ENCODE measurements at places on chromosomes 11 and 22.

DNA sequence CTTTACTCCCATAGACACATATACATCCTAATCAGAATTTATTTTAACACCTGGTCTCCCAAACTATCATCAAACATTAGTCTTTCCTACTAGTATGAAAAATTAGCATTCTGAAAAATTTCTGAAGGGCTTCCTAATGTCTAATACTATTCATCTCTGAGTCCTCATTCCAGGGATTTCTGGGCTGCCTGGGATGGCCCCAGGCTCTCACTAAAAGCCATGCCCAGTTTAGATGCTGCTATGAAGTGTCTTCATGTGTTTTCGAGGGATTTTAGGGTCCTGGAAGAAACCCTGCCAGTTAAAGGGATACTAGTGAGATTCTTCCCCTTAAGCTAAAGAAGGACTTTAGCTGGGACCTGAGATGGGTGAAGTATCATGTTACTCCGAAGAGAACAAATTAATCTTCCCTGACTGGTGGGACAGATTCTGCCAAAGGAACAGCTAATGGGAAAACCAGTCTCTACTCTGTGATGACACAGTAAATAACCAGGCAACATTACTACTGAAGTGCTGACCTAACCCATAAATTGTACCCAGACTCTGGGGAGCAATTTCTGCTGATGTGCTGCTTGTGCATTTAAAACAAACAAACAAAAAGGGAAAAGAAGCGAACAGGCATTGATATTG, 342.6 kb downstream of the SOX6 start:
- DNase-seq = no peak

DNA sequence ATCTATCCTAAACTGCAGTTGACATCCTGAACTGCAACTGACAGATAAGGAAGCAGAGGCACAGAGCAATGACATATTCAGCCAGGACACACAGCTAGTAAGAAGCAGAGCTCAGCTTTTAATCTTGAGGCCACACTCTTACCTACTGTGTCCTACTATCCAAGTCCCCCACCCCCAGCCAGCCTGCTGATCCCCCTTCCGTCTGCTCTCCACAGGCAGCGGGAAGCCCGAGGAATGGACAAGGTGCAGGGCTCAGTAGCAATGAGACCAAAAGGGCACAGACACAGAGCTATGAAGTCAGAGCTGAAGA, 4.3 kb downstream of the POLR3H start:
- DNase-seq = no peak

DNA sequence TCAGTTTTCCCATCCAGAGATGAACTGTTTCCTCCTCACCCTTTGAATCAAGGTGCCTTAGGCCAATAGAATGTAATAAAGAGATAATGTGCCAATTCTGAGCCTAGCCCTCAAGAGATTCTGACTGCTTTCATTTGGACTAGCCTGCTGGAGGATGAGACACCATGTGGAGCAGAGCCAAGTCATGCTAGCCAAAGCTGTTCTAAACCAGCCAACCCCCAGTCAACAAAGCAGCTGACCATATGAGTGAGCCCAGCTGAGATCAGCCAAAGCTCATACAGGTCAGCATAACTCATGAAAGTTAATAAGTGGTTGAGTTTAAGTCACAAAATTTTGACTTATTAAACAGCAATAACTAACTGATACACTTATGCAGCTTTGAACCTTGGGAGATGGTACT, 66.7 kb upstream of the DBX1 start:
- no peak for DNase-seq

GRCh38 chr11:11577251-11577855, 44.5 kb downstream of the GALNT18 start:
- no peak for DNase-seq

- no peak for DNase-seq
Observed at GRCh38 chr22:45155050-45155840, 8.5 kb upstream of the NUP50 start.

DNA sequence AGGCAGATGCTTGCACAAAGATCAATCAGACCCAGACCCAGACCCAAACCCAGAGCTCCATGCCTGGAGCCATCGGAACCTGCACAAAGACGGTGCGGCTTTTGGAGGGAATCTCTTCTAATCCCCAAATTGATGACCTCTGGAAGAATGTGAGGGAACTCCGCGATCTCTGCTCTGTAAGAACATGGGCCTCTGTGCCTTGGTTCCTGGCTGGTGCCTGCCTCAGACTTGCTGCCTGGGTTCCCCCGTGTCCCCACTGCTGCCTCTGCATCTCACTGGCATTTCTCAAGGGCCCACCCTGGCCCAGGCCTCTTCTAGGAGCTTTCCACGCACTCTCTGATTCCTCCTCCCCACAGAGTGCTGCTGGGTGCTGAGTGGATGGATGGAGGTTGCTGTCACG, 1044.4 kb downstream of the TBC1D22A start:
- DNase-seq = no peak

- DNase-seq = peak; percentile 68
Observed at GRCh38 chr11:61297341-61297740, 2.2 kb upstream of the VWCE start.

GRCh38 chr11:9662273-9662672, 1.6 kb upstream of the SWAP70 start:
- DNase-seq = no peak

DNA sequence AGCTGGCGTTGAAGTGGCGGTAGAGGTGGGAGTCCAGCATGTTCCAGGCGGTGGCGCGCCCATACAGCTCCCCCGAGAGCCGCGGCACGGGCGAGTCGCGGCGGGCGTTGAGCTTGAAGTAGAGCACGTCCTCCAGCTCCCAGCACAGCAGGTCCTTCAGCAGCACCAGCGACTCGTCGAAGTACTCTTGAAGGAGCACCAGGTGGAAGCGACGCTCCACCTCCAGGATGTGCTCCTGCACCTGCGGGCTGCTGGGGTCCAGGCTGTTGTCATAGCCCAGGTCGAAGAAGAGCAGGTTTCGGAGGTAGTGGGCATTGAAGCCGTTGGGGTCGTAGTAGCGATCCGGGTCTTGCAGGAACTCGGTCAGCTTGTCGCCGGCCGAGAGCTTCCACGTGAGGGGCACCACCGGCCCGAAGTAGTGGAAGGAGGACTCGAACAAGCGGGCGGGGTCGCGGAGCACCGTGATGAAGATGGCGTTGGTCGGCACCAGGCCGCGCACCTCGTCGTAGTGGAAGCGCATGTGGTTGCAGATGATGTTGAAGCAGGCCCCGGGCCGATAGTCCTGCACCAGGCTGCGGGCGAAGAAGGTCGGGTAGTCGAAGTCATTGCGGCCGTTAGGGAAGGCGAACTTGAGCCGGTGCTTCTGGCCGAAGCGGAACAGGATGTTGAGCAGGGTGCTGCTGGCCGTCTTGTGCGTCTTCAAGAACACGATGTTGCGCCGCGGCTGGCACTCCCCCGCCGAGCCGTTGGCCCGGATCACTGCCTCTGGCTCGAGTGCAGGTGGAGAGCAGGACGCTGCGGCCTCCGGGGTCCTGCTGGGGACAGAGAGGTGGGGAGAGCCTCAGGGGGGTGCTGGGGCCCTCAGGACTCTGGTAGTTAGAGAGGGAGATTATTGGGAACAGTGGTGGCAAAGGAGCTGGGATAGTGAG, 9.0 kb upstream of the SEC14L6 start:
- no peak for DNase-seq

All from GM03348 (cell line).